ENCODE measurements at places on chromosomes 2 and 18.

DNA sequence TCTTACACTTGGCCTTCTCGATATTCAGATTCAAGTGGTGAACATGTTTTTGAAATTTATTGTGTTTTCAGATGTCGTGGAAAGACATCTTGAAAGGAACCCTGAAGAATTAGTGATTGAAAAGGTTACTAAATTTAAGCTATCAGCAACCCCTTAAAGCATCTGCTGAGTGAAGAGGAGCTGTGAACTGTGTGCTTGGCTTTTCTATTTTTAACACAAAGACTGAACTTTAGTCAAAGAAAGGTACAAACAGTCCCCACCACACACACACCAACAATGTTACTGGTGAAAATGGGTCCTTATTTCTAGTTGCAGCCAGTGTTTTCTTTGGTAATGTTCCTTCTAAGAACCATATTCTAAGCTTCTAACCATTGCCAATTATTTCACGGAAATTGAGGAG lies 95.1 kb downstream of the CYRIA start:
- no peaks in the 10 kb centered on the region for H3K4me1 ChIP-seq
- H3K27me3 ChIP-seq, result peaks cover 15% of the 10 kb centered on the region
- no peak for DNase-seq
- H3K36me3 ChIP-seq, result no peaks in the 10 kb centered on the region
- no peak overlapping the region for H3K4me3 ChIP-seq
- H3K27ac ChIP-seq, result no peak overlapping the region

DNA sequence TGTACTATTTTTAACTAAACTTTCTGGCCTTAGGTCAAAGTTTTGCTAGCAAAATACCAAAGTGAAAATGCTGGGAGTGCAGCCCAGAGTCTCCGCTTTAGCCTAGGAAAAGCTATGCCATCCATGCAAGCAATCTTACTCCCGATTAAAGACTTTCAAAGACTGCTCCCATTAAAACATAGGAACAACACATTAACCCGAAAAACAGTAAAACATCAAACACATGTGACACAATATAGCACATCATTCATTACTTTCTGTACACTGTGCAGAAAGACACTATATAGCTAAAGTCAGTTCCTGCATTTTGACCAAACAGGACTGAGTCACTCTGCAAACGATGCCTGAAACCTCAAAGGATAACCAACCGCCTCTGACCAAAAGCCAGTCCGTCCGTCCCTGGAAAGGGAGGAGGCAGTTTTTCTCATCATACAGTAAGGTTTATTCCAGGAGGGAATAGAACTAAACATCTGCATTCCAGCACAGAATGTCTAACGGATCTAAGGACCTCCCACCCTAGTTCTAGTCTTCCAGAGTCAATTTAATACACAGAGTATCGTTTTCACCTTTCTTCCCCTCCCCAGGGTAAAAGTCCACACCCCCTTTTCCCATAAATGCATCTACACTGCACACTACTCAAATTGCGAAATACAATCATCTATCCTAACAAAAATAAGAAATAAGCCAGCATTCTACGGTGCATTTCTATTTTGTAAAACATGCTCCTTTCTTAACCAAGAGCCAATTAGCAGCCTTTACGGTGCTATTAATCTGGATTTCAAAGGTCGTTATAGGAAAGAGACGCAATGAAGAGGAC lies 1.7 kb downstream of the ROCK2 start:
- peaks cover 36% of the 10 kb centered on the region for H3K4me1 ChIP-seq
- H3K27ac ChIP-seq, result no peak overlapping the region
- no peaks in the 10 kb centered on the region for H3K27me3 ChIP-seq
- H3K4me3 ChIP-seq, result peak overlapping the region; percentile 98
- DNase-seq, result no peak

GRCh38 chr2:113858764-113859163 lies 31.1 kb upstream of the ACTR3 start:
- DNase-seq, result no peak
- no peak overlapping the region for H3K27ac ChIP-seq
- no peak overlapping the region for H3K4me3 ChIP-seq
- H3K27me3 ChIP-seq, result no peaks in the 10 kb centered on the region

DNA sequence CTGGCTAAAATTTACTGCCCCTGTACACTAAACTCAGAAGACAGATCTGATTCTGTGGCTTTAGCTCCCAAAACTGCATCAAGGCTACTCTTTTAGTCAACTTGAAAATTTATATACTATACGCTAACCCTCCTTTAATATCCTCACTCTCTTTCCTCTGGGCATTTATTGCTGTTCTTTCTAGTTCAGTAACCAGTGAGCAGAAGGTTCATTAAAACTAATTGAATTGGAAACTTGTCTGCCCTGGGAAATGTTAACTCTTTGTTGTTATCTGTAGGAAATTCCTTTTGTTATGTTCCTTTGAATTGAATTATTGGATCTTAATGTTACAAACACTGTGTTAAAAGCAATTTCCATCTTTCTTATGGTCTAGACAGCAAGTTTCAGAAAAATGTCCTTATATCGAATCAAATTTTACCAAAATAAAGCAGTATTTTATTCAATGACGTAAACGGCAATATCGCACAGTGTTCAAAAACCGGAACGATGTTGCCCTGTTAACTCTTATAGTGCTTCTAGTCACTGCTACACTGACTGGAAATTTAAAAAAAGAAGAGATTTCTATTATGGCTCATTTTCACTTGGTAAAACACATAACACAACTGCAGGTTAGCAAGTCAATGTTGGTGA lies 168.3 kb downstream of the NR4A2 start:
- peaks cover 9% of the 10 kb centered on the region for H3K27me3 ChIP-seq
- no peak for DNase-seq
- H3K4me1 ChIP-seq, result no peaks in the 10 kb centered on the region
- no peaks in the 10 kb centered on the region for H3K36me3 ChIP-seq

- no peak overlapping the region for H3K4me3 ChIP-seq
- H3K36me3 ChIP-seq, result peaks cover 77% of the 10 kb centered on the region
- H3K4me1 ChIP-seq, result peaks cover 11% of the 10 kb centered on the region
These were observed 64.2 kb downstream of the FARSB start for GRCh38 chr2:222591661-222592060.

DNA sequence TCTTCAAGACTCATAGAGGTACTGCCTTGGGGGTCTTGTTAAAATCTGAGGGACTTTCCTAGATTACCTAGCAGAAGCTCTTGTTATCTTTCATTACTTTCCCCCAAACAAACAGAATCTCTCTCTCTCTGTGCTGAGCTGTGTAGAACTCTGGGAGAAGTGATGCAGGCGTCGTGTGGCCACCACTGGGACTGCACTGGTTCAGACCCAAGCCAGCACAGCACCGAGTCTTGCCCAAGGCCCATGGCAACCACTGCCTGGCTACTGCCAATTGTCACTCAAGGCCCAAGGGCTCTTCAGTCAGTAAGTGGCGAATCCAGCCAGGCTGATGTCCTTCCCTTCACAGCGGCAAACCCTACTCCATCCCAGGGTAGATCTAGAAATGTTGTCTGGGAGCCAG lies 28.6 kb downstream of the PPP1R1C start:
- no peaks in the 10 kb centered on the region for H3K4me1 ChIP-seq
- no peaks in the 10 kb centered on the region for H3K36me3 ChIP-seq
- no peaks in the 10 kb centered on the region for H3K27me3 ChIP-seq

DNA sequence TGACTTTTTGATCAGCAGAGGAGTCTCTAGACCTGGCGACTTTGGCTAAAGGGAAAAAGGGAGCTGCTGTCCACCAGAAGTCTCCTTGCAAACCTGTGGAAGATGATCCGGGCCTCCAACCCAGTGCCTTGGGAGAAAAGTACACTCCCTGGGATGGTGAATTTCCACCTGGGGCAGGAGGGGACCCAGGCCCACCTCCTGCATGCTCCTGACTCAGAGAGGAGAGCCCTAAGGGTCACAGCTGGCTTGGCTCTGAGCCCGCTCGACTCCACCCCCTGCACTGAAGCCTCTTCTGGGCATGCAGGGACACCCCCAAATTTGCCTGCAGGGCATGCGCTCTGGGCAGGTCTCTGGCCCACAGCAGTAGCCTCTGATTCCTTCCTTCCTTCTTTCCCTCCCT lies 66.5 kb downstream of the PDCL3 start:
- H3K4me1 ChIP-seq, result peaks cover 19% of the 10 kb centered on the region
- H3K4me3 ChIP-seq, result no peak overlapping the region
- H3K27ac ChIP-seq, result no peak overlapping the region
- H3K27me3 ChIP-seq, result no peaks in the 10 kb centered on the region

DNA sequence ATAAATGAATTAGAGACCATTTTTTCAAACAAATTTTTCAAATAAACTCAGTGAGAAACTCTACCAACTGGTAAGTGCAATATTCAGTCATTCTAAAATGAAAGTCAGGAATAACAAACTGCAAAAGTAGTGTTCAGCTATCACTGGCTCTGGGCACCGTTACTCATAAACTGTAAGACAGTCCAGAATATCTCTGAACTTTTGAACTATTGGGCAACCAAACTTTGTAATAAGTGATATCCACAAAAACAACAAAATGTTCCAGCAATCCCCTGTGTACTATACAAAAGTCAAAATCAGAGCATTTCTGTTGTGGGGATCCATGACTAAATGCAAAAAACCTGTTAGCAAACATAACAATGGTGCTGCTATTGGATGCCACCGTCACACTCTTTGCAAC lies 56.3 kb downstream of the SLC25A12 start:
- no peaks in the 10 kb centered on the region for H3K27me3 ChIP-seq
- no peak for DNase-seq
- H3K4me3 ChIP-seq, result no peak overlapping the region
- peaks cover 46% of the 10 kb centered on the region for H3K36me3 ChIP-seq

- no peaks in the 10 kb centered on the region for H3K27me3 ChIP-seq
- H3K4me3 ChIP-seq, result no peak overlapping the region
- no peak for DNase-seq
- H3K27ac ChIP-seq, result no peak overlapping the region
- no peaks in the 10 kb centered on the region for H3K36me3 ChIP-seq
These were observed 88.3 kb upstream of the PPP1CB start for GRCh38 chr2:28663359-28663758.

- no peak overlapping the region for H3K27ac ChIP-seq
- no peaks in the 10 kb centered on the region for H3K27me3 ChIP-seq
- H3K4me3 ChIP-seq, result no peak overlapping the region
- H3K4me1 ChIP-seq, result peaks cover 24% of the 10 kb centered on the region
- DNase-seq, result peak; percentile 16
These were observed 36.5 kb downstream of the MGAT5 start for GRCh38 chr2:134290358-134290757.

DNA sequence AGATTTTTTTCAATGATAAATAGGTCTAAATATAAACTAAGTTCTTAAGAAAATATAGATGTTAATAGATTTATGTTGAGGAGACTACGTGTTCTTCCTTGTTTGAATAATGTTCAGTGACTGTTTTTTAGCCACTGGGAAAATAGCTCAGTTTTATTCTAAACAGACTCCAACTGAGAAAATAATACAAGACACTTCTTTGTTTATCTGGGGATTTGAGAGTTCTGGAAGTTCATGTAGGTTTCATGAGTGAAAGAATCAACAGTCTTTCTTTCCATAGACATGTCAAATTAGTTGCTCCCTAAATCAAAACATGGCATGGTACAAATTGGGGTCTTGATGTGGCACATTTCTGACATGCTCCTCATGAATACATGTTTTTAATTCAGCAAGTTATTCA lies 177.7 kb downstream of the MREG start:
- no peak overlapping the region for H3K4me3 ChIP-seq
- DNase-seq, result no peak
- peaks cover 4% of the 10 kb centered on the region for H3K27me3 ChIP-seq
- no peaks in the 10 kb centered on the region for H3K36me3 ChIP-seq

- H3K36me3 ChIP-seq, result no peaks in the 10 kb centered on the region
- H3K4me1 ChIP-seq, result no peaks in the 10 kb centered on the region
- DNase-seq, result no peak
- H3K27me3 ChIP-seq, result no peaks in the 10 kb centered on the region
- no peak overlapping the region for H3K4me3 ChIP-seq
These were observed 649.5 kb downstream of the NUP35 start for GRCh38 chr2:183773775-183774174.

DNA sequence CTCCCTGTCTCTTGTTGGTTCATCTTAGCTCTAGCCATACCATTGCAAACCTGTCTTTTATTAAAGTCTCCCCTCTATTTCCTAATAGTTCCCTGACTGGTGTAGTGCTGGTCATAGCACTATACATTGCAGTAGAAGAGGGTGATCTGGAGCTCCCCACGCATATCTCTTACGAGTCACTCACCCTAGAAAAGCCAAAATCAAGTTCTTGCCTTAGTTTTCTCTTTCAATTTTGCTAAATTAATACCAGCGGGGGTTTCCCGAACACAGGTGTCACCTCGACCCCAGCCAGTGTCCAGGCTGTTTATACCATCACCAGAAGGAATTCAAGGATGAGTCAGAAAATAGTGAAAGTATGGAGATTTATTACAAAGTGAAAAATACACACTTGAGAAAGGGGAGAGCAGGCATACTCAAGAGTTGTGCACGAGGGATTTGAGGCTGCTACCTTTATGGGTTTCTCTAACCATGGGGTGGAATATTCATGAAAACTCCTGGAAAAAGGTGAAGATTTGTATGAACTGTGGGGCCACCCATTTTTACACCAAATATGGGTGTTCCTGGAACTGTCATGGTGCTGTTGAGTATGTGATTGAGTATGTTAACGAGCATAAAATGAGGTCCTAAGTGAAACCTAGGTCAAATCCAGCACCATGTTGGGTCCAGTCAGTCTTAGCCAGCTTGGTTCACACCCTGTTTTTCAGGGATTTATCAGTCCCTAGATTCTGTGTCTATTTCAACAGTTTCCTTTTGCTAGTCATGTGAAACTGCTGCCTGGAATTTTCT lies 20.2 kb downstream of the PROKR1 start:
- DNase-seq, result peak; percentile 60
- H3K27me3 ChIP-seq, result peaks cover 20% of the 10 kb centered on the region
- H3K36me3 ChIP-seq, result peaks cover 7% of the 10 kb centered on the region
- H3K4me3 ChIP-seq, result peak overlapping the region; percentile 20
- H3K4me1 ChIP-seq, result peaks cover 48% of the 10 kb centered on the region

- no peak overlapping the region for H3K4me3 ChIP-seq
- DNase-seq, result no peak
- H3K27me3 ChIP-seq, result no peaks in the 10 kb centered on the region
- H3K27ac ChIP-seq, result no peak overlapping the region
- peaks cover 14% of the 10 kb centered on the region for H3K36me3 ChIP-seq
These were observed 3.1 kb upstream of the GORASP2 start for GRCh38 chr2:170925923-170926322.

GRCh38 chr2:137797641-137798040 lies 166.6 kb upstream of the HNMT start:
- no peaks in the 10 kb centered on the region for H3K27me3 ChIP-seq
- H3K4me1 ChIP-seq, result no peaks in the 10 kb centered on the region
- no peak overlapping the region for H3K27ac ChIP-seq
- peaks cover 1% of the 10 kb centered on the region for H3K36me3 ChIP-seq

Measured in activated naive CD8-positive, alpha-beta T cell treated with anti-CD3 and anti-CD28 coated beads for 36 hours (primary cell).